NCI-H774 (cell line): ENCODE measurements at places on chromosomes 13 and 19.

- DNase-seq: peak; percentile 5
These were observed 4.2 kb downstream of the ATP4A start for GRCh38 chr19:35559281-35559659.

GRCh38 chr13:45332036-45332830 lies 8.8 kb downstream of the TPT1 start:
- DNase-seq: no peak

GRCh38 chr19:11168568-11168967 lies 13.0 kb upstream of the SPC24 start:
- no peak for DNase-seq

GRCh38 chr19:55447421-55448174 lies 4.5 kb upstream of the SHISA7 start:
- no peak for DNase-seq

DNA sequence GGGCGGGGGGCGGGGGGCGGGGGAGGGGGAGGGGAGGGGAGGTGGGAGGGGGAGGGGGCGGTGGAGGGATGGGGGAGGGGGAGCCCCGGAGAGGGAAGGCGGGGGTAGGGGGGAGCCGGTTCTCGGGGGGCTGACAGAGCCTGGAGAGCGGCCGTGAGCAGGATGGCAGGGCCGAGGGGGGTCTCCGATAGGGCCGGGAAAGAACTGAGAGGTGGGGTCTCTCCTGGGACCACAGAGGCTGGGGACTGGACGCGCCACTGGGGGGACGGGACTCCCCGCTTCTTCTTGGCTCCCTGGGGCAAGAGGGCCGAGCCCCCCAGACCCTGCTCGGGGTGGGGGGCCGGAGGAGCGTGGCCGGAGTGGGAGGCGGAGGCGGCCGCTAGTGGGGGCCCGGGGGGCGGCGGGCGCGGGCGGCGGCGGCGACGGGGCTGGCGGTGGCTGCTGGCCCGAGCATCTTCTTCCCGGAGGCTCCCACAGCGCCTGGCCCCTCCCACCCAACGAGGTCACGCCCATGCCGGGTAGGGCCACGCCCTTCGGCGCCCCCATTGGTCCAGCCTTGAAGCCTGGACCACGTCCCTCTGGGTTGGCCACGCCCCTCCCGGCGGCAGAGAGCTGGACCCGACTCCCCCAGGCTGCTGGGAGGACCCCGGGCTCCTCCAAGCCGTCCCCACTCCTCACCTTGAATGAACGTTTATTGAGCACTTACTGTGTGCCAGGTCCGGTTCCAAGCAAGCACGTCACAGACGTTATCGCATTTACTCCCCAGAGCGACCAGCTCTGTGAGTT lies at the start of gene NOVA2:
TSS of gene NOVA2 (minus strand) at position 313 of the 786 bp plus-strand sequence. CDS start 514 bp downstream, outside the sequence.
- DNase-seq: peak; percentile 31

DNA sequence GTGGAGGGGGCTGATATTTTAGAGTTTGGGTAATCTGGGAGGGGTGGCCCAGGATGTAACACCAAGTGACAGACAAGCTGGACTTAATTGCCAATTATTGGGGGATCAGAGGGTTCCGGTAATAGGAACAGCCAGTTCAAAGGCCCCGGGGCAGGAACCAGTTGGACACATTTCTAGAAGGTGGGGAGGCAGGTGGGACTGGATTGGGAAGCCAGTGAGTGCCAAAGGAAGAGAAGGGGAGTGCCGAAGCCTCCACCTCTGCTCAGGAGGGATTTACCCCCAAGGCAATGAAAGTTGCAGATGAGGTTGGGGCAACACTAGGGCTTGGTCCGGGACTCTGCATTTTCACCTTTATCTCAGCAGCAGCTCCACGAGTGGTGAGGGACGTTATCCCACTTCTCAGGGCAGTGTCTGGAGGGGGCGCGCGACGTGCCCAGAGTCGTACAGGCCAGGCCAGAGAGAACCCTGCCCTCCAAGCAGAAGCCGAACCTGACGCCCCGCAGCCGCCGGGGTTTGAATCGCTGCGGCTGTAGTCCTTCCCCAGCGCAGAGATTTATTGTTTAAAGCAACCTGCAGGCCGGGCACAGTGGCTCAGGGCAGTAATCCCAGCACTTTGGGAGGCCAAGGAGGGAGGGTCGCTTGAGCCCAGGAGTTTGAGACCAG lies 5.7 kb upstream of the JUND start:
- DNase-seq: no peak

DNA sequence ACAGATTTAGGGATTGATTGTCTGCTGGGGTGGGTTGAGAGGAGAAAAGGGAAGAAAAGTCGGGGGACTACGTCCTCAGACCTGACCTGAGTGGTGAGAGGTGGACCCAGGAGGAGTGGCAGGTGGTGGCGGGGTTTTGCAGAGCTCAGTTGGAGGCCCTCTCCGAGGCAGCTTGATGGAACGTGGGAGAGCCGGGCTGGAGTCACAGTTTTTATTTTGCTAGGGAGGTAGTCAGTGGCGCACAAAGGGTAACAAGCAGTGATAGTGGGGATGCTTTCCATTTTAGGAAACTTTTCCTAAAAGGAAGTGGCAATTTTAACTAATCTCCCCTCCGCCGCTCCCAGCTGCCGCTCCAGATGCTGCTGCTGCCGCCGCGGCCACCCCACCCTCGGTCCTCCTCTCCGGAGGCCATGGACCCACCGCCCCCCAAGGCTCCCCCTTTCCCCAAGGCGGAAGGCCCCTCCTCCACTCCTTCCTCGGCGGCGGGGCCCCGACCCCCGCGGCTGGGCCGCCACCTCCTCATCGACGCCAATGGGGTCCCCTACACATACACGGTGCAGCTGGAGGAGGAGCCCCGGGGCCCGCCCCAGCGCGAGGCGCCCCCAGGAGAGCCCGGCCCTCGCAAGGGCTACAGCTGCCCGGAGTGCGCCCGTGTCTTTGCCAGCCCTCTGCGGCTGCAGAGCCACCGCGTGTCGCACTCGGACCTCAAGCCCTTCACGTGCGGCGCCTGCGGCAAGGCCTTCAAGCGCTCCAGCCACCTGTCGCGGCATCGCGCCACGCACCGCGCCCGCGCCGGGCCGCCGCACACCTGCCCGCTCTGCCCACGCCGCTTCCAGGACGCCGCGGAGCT lies 1.1 kb upstream of the ZNF581 start:
- DNase-seq: no peak

GRCh38 chr13:64289702-64290101 lies 2874.1 kb upstream of the PCDH20 start:
- no peak for DNase-seq

DNA sequence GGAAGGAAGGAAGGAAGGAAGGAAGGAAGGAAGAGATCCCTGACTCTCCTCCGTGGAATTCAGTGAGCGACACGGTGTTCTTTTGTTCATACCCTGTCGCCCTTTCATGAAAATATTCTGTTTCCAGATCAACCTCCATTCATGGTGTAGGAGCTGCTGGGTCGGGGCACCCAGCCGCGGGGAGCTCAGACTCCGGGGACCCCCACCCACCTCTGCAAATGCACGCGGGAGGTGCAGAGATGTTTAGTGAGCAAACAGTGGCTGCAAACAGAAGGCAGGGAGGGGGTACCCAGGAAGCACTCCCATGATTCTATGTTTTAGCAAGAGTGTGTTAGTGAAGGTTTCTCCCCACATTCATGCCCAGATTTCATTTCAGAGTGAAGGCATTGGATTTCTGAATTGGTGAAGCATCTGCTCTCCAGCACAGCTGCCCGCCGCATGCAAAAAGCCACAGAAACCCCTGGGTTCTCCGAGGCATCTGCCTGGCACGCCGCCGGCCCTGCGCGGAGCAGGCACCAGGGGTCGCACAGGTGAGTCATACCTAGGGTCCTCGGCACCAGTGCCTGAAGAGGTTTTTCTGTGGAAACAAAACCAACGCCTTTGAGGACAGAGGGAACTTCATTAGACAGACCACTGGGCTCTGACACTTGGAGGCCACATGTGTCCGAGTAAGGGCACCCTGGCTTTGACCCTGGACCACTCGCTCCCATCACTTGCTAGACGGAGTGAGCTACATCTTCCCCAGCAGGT lies 80.6 kb downstream of the ZNF557 start:
- DNase-seq: no peak

DNA sequence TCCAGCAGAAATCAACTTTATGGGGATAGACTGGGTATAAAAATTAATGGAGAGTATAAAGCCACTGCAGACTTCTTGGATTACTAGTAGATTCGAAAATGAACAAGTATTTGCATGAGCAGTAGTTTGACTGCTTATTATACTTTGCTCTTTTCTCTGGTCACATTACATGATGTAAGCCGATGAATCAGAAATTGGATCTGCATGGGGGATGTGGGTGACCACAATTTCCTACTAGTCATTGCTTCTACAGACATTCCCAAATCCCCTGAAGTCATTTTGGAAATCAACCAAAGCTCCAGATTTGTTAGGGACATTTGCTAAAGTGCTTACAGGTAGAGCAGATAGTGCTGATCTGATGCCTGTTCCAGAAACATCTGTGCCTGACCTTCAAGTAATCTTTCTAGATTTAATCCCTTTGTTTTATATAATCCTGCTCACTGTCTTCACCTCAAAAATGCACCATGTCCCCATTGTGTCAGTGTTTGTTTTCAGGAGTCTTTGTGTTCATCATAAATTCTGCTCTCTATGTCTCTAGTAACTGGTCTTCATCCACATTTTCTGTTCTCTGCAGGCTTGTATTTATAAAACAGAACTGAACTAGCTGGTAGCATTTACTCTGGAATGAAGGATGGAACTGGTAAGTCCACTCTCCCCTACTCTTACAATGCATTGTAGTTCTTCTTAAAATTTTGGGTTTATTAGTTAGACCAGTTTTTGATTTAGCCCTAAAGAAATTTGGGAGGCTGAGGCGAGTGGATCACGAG lies 201.5 kb upstream of the CSNK1A1L start:
- no peak for DNase-seq
